ENCODE measurements at places on chromosomes 7 and 10.

DNA sequence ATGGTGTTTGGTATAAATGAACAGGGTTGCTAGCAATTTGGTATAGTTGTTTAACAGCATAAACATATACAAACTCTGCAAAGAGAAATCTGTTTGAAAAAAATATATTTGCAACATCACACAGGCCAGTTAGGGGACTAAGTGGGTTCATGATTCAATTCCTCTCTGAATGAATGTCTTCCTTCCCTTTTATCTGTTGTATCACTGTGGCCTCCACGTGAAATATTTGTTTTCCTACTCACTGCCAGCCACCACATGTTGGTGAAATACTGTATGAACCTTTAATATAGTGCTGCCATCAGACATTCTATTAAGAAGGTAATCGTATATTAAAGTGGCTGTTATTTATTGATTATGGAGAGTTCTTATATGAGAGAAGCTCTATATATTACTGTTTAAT lies 157.0 kb downstream of the ARID5B start:
- no peak for DNase-seq

GRCh38 chr10:52472406-52473146 lies 158.5 kb downstream of the DKK1 start:
- peak; percentile 37 for DNase-seq

- DNase-seq: peak; percentile 59
Observed at GRCh38 chr7:118452128-118452527, 227.6 kb downstream of the ANKRD7 start.

DNA sequence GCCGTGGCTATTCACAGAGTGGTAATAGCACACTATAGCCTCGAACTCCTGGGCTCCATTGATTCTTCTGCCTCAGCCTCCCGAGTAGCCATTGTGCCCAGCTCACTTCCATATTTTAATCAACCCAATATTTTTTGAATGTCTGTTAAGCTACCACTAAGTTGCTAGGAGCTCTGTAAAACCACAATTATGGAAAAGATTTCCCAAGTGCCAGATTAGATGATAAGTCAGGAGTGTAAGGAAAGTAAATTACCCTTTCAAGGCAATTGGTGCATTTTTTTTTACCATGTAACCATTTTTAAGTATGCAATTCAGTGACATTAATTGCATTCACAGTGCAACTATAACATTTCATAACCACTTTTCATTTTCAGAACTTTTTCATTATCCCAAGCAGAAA lies 87.5 kb upstream of the GATAD1 start:
- DNase-seq: no peak

- DNase-seq: no peak
Observed at GRCh38 chr7:25391295-25391861, 163.1 kb upstream of the NPVF start.

DNA sequence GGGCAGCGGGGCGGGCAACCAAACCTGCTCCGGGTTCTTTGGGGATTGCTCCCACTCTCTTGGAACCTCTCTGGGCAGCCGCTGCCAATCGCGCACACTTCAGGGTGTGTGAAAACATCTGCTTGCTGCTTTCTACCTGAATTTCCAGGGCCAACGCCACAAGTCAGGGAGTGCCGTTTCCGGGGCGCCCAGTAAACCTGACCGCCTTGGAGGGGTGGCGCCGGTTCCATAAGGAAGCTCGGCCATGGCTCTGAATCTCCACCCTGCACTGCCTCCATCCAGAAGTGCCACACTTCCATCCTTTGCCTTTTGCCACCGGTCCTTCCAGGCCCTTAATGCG lies 679 bp upstream of the AFAP1L2 start:
- DNase-seq: no peak

- DNase-seq: no peak
Observed at GRCh38 chr10:43380610-43381222, 9.3 kb downstream of the FXYD4 start.

- DNase-seq: no peak
Observed at GRCh38 chr10:47022311-47023131, 111.3 kb downstream of the PTPN20 start.

DNA sequence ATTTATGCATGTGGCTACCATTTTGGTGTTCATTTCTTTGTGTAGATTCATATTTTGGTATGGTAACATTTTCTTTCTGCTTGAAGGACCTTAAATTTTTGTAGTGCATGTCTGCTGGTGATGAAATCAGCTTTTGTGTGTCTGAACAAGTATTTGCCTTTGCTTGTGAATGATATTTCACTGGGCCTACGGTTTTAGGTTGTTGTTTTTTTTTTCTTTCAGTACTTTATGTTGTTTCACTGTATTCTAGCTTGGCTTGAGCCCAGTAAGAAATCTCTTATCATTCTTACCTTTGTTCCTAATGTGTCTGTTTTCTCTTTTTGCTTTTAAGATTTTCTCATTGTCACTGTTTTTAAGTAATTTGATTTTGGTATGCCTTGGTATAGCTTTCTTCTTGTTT lies 31.9 kb downstream of the SAMD8 start:
- DNase-seq: no peak

GRCh38 chr10:31526681-31527080 lies 207.7 kb downstream of the ZEB1 start:
- DNase-seq: no peak

GRCh38 chr10:75352650-75353049 lies 48.9 kb downstream of the ZNF503 start:
- DNase-seq: no peak

DNA sequence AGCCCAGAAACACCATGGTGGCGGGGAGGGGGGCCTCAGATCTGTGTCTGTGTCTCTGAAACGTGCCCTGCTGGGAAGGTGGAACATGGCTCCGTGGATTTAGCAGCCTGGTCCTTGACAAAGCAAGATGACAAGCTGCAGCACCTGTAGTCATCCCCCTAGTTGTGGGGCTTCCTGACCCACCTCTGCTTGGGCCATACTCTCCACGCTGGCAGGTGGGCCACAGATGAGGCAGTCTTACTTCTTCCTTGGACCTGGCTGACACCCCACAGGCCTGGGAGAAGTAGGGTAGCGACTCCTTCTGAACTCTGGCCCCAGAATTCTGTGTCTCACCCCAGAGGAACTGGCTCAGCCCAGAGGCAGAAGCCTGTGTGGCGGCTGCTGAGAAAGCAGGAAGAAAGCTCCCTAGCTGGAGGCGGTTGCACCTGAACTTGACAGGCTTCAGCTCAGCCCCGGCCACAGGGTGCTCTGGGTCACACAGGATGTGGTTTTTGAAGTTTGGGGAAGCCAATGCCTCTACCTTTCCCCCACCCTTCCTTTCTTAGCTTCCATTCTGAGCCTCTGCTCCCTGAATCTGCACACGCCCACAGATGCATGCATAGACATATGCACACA lies 113.9 kb downstream of the ABLIM1 start:
- no peak for DNase-seq

DNA sequence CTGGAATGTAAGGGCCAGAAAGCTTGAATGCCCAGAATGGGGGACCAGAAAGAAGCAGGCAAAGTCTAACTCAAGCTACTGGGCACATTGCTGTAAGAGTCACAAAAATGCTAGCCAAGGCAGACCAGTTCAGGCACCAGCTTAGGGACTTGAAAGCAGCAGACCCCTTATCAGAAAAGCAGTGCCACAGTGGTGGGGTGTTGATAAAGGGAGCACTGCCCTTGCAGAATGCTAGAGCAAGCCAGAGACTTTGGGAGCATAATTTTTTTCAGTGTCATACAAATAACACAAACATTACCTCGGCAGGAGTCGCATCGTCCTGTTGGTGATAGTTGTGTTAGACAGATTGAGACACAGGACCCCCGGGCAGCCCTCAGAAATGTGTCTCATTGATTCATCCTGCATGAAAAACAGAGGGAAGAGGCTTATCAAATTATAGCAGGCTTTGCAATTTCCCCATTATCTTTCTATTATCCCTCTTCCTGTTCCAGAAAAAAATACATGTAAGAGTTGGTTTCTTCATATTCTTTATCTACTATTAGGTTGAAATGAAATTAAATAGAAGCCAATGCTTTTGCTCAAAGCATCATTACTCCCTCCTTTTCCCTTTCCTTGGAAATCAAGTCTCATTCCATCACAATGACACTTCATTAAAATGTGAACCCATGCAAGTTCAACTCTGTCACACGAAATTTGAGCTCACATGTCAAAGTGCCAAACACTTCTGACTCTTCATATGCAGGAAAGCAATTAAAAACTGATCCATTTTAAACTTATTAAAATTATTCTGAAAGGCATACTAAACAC lies 13.4 kb downstream of the LRRC17 start:
- no peak for DNase-seq

DNA sequence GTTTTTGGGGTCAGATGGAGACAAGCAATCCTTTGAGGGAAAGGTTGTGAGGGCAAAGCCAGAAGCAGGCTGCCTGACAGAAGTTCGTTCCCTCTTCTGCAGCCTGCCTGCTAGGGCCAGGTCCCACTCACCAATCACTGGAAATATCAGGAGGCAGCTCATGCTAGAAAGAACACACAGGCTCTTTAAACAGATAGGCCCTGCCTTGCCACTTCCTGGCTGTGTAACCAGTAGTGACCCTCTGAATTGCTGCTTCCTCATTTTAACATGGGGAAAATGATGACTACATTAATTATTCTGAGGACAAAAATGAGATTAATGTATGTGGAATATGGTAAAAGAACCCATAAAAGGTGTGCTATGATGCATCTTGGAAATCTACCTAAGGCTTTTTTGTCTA lies 50.5 kb upstream of the MRLN start:
- DNase-seq: no peak

DNA sequence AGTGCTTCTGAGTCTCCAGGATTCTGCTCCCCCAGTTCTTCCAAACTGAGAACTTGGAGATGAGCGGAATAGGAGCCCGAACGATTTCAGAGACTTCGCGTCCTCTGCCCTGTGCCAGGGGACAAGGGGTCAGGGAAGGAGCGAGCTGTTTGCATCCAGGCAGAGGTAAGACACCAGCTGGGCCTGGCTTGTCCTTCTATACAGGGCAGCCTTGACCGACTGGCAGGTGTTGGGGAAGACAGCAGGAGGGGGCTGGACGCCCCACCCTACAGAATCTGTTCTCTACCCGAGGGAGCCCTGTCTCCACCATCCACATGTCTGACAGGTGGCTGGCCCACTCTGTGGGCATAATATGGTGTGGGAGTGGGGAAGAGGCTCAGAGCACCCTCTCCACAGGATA lies 7.1 kb downstream of the SPOCK2 start:
- DNase-seq: no peak

- no peak for DNase-seq
Observed at GRCh38 chr7:30249316-30249715, 35.1 kb upstream of the ZNRF2 start.

DNA sequence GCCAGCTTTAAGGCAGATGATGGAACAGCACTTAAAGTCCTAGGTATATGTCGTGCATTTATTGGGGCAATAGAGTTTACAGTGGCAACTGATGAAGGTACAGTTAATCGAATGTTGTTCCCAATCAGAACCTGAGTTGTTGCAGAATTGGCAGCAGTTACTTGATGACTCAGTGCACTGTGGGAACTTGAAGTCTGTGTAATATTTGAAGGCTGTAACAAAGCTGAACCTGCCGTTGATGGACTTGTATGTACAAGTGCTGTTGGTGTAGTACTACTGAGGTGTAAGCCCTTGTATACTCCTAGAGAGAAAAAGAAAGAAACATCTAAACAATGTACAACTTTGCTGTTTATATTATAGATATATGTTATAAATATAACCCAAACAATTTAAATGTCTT lies 75.3 kb downstream of the EPC1 start:
- DNase-seq: no peak

DNA sequence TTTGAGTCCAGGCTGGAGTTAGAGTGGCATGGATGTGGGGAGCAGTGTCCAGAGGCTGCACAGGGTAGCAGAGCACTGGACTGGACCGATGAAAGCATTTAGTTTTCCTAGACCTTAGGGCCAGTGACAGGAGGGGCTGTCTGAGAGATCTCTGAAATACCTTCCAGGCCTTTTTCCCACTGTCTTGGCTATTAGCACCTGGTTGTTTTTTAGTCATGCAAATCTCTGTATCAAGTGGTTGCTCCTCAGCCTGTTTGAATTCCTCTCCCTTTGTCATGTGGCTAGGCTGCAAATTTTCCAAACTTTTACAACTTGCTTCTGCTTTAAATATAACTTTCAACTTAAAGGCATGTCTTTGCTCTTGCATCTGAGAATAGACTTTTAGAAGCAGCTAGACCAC lies 504.3 kb upstream of the VSTM2A start:
- DNase-seq: no peak

DNA sequence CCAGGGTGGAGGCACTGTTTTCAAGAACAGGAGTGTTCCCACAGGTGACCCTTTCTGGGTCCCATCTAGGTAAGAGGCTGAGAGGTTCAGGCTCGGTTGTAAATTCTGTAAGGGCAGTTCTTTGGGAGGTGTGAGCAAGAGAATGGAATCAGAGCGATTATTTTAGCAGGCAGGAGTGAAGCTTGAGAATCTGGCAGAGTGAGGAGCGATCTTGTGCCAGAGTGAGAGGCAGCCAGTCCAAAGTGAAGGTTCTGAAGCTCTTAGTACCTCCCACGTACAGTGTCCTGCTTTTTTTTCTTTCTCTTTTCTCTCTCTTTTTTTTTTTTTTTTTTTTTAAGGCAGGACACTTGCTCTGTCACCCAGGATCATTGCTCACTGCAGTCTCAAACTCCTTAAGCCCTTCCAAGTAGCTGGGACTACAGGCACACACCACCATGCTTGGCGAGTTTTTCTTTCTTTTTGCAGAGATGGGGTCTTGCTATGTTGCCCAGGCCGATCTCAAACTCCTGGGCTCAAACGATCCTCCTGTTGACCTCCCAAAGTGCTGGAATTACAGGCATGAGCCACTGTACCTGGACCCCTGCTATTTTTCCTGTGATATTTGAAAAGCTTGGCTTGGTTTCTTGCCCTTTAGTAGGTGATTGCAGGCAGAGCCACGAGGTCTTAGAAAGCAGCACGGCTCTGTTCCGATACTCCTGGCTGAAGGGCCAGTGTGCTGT lies 10.9 kb downstream of the POR start:
- no peak for DNase-seq

DNA sequence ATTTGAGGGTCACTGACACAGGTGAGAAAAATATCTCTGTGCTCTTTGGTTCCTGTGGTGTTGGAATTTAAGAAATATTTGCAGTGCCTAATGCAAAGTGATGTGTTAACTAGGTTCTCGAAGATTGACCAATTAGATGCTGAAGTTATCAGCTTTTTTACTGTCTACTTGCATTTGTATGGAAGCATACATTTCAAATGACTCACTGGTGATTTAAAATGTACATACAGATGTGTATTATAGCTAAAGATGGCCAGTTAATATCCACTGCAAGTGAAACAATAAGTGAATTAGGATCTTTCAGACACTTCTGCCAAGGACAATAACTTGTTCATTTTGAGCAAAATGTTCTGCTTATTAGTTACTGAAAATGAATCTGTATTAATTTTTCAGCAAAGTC lies 205.0 kb downstream of the FANK1 start:
- DNase-seq: no peak

- no peak for DNase-seq
Observed at GRCh38 chr10:3873728-3874461, 88.9 kb upstream of the KLF6 start.

GRCh38 chr10:4111643-4112042 lies 326.6 kb upstream of the KLF6 start:
- DNase-seq: no peak

DNA sequence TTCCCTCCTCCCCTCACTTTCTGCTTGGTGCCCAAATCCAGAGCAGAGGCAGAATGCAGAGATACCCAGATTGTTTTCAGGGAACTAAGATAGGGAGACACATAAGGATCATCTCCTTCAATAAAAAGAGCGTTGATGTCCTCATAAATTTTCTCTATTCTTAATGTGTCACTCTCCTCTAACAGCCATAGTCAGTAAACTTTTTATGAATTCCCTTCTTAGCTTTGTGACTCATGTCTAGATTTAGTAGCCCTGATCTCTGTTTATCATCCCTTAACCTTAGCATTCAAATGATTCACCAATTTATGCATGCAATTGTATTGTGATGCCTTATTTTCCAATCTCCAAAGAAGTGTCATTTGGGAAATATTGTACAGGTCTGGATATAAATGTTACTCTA lies 995.5 kb upstream of the C7orf33 start:
- DNase-seq: no peak

Data from epithelial cell of proximal tubule (primary cell).